ENCODE measurements at places on chromosomes 11 and 22.

DNA sequence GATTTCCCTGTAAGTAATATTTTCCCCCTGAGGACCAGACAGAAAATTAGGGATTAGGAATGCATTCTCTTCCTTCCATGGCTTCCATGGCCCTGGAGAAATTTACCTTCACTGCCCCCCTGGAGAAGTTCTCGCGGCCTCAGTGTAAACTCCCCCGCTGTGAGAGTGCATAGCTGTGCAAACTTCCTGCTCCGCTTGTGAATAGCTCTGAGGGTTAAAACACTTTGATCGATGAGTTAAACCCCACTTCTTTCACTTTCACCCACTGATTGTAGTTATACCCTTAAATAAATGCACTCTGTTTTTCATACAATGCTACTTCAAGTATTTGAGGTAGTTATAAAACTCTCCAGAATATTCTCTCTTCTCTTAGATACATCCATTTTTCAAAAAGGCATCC is 190.8 kb downstream of the DSCAML1 start:
- DNase-seq, result no peak

DNA sequence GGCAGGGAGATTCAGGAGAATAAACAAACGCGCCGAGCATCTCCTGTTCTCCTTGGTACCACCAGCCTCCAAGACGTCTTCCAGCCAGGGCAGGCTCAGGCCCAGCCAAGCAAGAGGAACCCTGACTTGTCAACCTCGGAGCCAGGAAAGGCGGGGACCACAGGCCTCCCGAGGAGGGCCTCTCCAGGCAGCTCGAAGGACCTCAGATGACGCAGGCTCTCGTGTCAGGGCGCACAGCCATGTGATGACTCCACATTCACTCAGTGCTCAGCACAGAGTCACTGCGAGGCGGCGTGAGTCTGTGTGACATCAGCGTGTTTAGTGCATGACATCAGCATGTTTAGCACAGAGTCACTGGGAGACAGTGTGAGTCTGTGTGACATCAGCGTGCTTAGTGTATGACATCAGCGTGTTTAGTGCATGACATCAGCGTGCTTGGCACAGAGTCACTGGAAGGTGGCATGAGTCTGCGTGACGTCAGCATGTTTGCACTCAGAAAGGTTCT is 241.4 kb downstream of the BRD1 start:
- DNase-seq, result no peak

DNA sequence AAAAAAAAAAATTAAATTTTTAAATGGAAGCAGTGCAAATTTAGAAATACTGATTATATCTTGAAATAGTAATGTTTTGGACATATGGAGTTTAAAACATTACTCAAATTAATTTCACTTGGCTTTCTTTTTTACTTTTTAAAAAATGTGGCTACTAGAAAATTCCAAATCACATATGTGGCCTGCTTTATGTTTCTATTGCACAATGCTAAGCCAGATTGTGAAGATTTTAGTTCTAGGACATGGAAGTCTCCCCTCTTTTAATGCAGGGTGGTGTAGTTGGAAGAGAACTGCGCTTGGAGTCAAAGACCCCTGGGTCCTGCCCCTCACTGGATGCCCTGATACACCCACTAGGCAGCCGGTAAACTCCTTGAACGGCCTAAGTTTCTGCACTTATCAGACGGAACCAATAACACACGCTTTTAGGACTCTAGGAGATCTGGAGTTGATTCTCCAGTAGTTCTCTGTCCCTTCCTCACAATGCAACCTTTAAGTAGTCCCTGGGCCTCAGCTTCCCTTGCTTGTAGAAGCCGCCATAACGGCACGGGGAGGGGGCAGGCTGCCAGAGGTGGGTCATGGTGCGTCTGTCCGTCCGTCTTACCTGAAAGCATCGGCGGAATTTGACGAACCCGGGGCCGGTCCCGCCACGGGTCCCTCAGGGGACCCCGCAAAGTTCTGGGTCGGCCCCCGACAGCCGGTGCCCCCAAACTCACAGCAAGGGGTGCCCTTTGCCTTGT is 505 bp downstream of the FAM227A start:
- DNase-seq, result no peak

GRCh38 chr11:94862926-94863880 is 95.0 kb downstream of the AMOTL1 start:
- no peak for DNase-seq

- no peak for DNase-seq
These were observed 375 bp downstream of the BSCL2 start for GRCh38 chr11:62706850-62707247.

- DNase-seq, result no peak
These were observed 839.8 kb upstream of the CNTN5 start for GRCh38 chr11:98180921-98181320.

DNA sequence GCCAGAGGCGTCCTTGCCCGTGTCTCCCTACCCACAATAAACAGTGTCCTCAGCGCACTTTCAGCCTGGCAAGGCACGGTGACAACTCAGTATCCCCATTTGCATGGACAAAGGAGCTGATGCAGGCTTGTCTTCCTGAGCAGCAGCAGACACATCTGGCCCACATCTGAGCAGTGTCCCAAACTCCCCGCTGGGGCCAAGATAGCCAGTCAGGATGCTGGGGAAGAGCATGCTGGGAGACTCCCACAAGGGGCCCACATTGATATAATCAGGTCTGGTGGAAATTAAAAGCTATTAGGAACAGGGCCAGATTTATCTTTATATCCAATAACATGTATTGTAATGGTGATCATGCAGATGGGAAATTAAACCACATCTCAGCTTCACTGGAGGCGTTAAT is 24.7 kb downstream of the DSCAML1 start:
- no peak for DNase-seq

Data from endodermal cell (in vitro differentiated cells).